ENCODE measurements at places on chromosomes 7 and 10. TPM values are rescaled to one million over a fixed set of nuclear protein-coding genes. Genes with fewer than 3 reads are reported as not detected.
A peak's percentile ranks its signal among the peaks of the same experiment; 100 is the strongest.

LRRC18 gene
- 0.66 TPM for total RNA-seq

IPMK gene
- 4.1 TPM for total RNA-seq

- no peak for DNase-seq
Measured at GRCh38 chr7:123639631-123640030, 16.0 kb upstream of the LMOD2 start.

- DNase-seq: no peak
Measured at GRCh38 chr10:102491136-102491535, 11.4 kb downstream of the ACTR1A start.

WBP1L gene
- total RNA-seq: 28.8 TPM

PHYHIPL gene
- not detected for total RNA-seq

OR2A42 gene
- total RNA-seq: not detected

TUBGCP2 gene
- total RNA-seq: 51.6 TPM

DNA sequence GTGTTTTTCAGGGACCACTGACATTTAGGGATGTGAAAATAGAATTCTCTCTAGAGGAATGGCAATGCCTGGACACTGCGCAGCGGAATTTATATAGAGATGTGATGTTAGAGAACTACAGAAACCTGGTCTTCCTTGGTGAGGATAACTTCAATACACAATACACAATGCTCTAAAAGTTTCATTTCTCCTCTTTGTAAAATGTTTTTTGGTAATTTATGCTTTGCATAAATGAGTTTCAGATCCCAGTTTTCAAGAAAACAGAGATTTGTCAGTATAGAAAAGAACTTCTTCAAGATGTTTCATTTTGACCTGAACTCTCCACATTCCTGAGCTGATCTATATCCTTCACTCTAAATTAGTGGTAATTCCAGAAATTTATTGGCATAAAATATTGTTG, 14.2 kb downstream of the ZNF92 start:
- no peak for DNase-seq

GRCh38 chr7:124649397-124650014, 116.1 kb downstream of the GPR37 start:
- DNase-seq: peak; percentile 41

DNA sequence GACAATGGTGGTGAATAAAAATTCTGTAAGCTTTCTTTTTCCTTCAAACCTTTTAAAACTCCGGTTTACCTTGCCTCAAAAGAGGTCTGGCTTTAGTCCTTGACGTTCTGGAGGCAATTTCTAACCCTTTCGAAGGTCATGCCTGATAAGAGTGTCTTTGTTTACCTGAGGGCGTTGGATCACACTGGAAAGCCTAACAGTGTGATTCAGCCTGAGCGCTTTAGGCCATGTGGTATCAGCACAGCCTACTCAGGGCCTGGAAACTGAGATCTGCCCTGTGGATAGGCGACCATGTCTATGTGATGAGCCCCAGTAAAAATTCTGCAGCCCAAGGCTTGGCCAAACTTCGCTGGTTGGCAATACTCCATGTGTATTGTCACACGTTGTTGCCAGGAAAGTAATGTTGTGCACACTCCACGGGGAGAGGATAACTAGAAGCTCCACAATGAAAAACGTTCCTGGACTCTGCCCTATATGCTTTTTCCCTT, 10.7 kb downstream of the CCDC6 start:
- DNase-seq: no peak

GRCh38 chr10:86661161-86662025, 6.9 kb upstream of the LDB3 start:
- peak; percentile 26 for DNase-seq

DNA sequence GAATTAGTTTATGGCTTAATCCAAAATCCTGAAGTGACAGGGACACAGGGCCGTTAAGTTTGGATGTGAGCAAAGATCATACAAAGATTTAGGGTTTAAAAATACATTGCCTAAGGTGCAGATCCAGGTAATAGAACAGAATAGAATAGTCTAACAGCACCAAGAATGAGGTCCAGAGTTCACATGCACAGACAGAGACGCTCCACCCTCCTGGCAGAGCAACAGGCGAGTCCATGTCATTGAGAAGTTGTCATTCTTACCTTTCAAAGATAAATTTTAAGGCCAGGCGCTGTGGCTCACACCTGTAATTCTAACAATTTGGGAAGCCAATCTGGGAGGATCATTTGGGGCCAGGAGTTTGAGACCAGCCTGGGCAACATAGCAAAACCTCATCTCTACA, 209.1 kb upstream of the AUTS2 start:
- no peak for DNase-seq

PTF1A gene
- not detected for total RNA-seq

SPDYE16 gene
- total RNA-seq: 0.17 TPM

- DNase-seq: peak; percentile 54
Measured at GRCh38 chr7:45446195-45446944, 127.8 kb upstream of the ADCY1 start.

H2BK1 gene
- total RNA-seq: not detected

PAX4 gene
- not detected for total RNA-seq

GRCh38 chr10:8133146-8133545, 78.7 kb downstream of the GATA3 start:
- DNase-seq: peak; percentile 56

MBL2 gene
- total RNA-seq: not detected

TMEM60 gene
- total RNA-seq: 24.4 TPM

DNA sequence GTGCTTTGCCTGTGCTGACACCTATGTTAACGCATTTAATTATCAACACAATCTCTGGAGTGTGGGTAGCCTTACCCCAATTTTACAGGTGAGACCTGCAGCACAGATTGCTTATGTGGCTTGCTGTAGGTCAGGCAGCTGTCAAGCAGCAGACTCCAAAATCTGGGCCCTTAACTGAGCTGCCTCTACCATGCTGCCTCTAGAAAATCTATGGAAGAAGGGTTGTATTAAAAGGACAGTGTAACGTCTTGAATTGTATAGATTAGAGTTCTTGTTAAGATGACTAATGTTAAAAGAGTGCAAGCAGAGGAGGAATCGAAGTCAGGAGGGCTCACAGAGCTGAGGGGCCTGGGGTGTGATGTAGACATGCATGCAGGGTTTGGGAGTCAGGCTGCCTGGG, 1.2 kb upstream of the PON3 start:
- no peak for DNase-seq

C10orf88 gene
- total RNA-seq: 13.1 TPM

DNA sequence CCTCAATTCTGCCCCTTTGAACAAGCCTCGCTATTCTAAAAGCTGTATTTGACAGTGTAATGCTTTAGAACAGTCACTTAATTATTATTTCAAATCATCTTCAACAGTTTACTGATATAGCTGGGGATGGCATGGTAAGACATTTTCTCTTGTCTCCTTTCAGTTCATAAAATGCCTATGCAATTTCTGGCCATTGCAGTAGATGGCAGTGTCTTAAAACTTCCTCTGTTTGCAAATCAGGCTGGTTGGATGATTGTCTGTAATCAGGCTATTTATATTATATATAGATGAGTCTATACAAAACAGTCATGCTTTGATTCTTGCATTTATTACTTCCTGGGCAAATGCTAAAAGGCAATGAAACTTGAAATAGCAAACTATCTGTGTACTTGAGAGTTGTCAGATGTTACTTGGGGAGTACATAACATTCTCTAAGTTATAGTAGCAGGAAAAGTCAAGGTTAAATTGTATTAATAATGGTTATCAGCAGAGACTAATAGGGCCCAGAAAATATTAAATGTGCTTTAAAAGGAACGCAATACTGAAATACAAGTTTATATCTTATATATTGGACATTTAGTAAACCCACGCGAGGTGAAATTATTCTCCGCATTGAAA, 55.5 kb upstream of the LHFPL3 start:
- DNase-seq: peak; percentile 50

DNA sequence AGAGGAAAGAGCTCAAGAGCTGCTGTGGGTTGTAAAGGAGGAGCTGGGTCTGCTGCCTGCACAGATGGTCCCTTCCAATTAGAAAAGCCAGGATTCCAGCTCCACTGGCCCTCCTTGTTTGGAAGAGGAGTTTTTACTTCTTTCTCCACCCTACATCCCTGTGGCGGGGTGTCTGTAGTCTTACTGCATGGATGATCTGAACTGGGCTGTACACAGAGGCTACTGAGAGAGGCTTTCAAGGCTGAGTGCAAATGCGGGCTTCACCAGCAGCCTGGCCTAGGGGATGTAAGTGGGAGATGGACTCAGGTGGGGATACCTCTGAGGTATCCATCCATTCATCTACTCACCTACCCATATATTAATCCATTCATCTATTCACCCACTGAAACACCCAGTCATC, 7.1 kb upstream of the CXCL12 start:
- DNase-seq: no peak

DNA sequence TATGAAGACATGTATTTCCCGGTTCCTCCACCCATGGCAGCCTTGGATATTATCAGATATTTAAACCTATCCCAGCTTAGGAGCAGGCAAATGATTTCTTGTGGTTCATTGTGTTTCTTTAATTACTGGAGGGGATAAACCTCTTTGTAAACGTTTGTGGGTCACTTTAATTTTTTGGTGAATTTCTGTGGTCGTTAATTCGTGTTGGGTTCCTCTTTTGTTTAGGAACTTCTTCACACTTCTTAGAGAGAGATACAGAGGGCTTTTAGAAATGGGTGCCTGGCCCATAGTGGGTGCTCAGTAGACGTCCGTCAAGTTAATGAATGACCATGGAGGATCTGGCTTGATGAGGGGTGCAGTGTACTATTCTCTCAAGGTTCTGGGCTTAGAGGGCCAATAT, 27.2 kb upstream of the NUB1 start:
- no peak for DNase-seq

DNA sequence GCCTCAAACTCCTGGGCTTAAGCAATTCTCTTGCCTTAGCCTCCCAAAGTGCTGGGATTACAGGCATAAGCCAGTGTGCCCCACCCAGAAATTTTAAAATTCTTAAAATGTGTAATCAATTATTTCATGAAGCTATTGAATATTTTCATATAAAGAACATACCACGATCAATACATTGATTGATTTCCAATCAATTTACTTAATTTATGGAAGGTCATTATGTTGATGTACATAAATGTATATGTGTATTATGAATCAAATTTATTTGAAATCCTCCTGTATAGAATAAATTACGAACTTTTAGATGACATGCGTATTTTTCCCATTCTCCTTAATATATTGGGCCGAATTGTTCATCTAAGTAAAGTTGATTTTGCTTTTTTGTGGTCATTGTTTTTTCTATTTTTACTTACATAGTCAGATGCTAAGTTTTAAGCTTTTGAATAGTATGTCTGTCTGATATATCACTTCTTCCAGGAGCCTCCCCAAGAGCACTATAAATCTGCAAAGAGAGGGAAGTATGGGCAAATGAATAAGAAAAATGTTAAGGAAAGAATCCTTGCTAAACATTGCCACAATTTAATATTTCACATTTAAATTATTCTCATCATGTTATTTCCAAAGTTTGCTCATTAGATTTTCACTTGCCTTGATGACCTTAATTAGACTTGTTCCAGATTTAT, 35.3 kb downstream of the SKIDA1 start:
- no peak for DNase-seq

IL2RA gene
- total RNA-seq: not detected

- peak; percentile 46 for DNase-seq
Measured at GRCh38 chr10:35639728-35640401, 2.2 kb downstream of the FZD8 start.

GRCh38 chr7:45626441-45627430, 52.6 kb downstream of the ADCY1 start:
- no peak for DNase-seq

PDK4 gene
- 3.1 TPM for total RNA-seq

GRCh38 chr7:107953924-107954303, 49.0 kb downstream of the LAMB1 start:
- DNase-seq: no peak

DNA sequence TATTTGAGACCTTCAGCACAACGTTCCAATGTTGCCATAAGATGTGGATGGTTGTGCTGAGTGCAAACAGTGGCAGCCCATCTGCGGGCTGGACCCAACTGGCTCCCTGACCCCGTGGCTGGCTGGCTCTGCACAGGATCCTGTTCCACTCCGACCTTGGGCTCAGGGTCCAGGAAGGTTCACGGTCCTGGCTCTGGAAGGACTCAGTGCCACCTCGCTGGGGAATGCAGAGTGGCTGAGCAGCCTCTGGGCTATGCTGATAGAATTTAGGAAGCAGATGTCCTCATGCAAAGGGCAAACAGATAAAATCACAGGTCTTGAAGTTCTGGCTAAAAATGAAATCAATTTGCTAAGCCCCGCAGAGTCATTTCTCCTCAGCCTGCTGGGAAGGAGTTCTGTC, 171.6 kb downstream of the PIP4K2A start:
- no peak for DNase-seq

DNA sequence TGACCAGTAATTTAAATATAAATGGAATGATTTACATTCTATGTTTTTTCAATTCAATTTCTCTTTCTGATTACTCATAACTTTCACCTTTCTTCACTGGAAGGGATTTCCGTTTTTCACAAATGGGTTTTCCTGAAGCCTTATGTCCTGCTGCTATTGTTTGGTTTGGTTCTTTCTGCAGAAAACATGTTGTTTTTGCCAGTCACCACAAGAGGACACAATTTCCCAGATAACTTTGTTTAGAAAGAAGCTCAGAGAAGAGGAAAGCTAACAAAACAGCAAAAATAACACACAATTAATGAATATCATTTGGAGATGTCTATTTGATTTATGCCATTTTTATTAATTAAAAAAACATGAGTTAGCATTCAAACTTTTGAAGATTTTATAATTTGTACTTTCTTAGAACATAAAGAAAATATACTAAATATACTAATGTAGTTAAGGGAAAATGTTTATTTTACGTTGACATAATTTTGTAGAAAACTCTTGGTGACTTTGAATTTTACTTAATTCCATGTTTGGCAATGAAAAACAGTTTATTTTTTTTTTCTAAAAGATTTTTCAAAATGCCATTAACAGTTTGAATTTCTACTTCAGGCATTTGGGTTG, 4.6 kb upstream of the TWIST1 start:
- peak; percentile 75 for DNase-seq

GRCh38 chr7:80859272-80859970, 59.4 kb downstream of the SEMA3C start:
- DNase-seq: peak; percentile 50

DNA sequence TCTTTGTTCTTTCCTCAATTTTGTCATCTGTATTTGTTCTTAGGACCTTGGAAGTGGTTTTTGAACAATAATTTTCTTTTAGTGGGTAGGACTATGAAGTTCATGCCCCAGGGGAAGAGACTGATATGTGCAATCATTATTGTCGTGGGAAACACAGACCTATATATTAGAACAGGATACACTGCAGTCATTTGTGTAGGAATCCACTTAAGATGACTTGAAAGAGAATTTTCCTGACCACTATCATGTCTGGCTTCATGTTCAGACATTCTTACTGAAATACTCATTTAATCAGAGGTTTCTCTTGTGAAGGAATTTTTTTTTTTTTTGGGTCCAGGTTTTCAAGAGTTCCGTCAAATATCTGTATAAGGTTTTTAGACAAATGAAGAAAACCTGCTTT, 163.6 kb downstream of the SUGCT start:
- DNase-seq: peak; percentile 99

GRCh38 chr7:133582766-133583523, 330.1 kb downstream of the EXOC4 start:
- DNase-seq: peak; percentile 85

DNA sequence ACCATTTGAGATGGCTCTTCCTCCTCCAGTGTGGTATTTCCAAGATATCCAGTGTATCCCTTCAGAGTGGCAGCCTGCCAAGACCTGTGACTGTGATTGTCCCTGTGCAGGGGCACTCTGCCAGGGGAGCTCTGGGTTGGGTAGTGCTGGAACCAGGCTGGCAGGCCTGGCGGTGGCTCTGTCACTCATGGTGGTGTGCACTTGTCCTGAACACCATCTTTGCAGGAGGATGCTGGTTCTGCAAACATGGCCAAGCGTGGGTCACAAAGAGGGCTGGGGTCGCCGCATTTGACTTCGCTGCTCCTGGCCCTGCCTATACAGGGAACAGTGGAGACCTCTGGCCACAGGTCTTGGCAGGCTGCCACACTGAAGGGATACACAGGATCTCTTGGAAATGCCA, 205.2 kb downstream of the PRPF18 start:
- DNase-seq: no peak

Data from fibroblast of lung (primary cell).